ENCODE measurements at places on chromosomes 12 and 14. TPM values are rescaled to one million over a fixed set of nuclear protein-coding genes. Genes with fewer than 3 reads are reported as not detected.
A peak's percentile ranks its signal among the peaks of the same experiment; 100 is the strongest.

- DNase-seq: no peak
These were observed 449.6 kb downstream of the TMEM117 start for GRCh38 chr12:44285321-44285960.

GRCh38 chr12:18296201-18296908 lies 35.0 kb downstream of the PIK3C2G start:
- DNase-seq: no peak

- DNase-seq: no peak
These were observed 2.9 kb upstream of the MYH7 start for GRCh38 chr14:23438101-23438971.

DNA sequence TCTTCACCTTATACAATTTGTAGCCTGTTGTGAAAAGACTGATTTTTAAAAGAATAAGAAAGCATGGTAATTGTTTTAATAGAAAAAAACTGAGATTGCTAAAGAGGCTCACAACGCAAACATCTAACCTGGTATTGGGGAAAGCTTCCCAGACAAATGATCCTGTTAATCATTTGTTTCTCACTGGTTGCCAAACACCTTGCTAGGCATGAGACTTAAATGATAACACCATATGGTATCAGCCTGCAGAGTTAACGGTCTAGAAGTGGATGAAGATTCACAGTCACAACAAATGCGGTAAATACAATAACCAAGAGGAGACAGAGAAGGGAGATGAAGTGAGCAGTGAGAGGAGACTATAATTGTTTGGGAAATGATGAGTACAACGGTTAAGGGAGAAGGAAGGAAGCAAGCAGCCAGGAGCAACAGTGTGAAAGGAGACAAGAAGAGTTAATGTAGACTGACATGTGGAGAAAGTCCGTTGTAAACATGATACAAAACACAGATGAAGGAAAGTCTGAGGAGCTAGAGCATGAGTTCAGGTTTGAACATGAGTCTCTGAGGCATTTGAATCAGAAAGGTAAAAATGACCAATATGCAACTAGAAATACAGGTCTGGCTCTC lies 19.8 kb downstream of the GXYLT1 start:
- no peak for DNase-seq

GRCh38 chr14:26719514-26719913 lies 121.7 kb upstream of the NOVA1 start:
- DNase-seq: no peak

DNA sequence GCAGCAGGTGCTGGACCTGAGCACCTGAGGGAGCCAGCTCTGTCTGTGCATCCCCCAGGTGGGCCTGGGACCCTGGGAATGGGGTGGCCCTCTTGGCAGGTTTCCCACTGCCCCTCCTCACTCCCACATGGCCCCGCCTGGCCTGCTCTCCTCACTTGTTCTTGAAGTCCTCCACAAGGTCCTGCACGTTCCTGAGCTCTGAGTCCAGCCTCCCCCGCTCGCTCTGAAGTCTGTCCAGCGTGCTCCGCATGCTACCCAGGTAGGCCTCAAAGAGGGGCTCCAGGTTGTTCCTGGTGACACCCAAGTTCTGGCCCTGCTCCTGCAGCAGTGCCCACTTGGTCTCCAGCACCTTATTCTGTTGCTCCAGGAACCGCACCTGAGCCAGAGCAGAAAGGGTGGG lies 2.9 kb downstream of the KRT79 start:
- DNase-seq: no peak

DNA sequence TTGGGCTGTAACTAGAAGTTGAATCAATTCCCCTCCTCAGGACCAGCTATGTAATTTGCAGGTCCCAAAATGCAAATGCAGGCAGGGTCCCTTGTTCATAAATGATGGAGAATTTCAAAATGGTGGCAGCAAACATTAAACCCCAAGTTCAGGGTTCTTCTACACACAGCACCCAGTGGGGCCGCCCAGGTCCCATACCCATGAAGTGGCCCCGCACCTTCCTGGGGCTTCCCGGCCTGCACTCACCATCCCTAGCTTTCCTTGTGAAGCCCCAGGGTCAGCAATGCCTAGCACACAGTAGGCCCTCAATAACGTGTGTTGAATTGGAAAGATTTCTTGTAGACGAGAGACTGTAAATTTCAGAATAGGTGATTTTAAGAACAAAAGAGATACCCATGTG lies 76.0 kb downstream of the NTF3 start:
- DNase-seq: peak; percentile 53

GRCh38 chr14:28608851-28609828 lies 157.4 kb upstream of the FOXG1 start:
- DNase-seq: no peak

Gene KIF26A
- polyA plus RNA-seq: 0.60 TPM

- DNase-seq: no peak
These were observed 29.4 kb downstream of the PLEKHA5 start for GRCh38 chr12:19158923-19159322.

Gene OR4Q3
- polyA plus RNA-seq: not detected

GRCh38 chr12:123732251-123732650 lies 20.1 kb downstream of the ATP6V0A2 start:
- DNase-seq: no peak

- peak; percentile 85 for DNase-seq
These were observed 96.2 kb downstream of the FIGNL2 start for GRCh38 chr12:51752234-51752889.

GRCh38 chr14:101553931-101554330 lies 7.4 kb upstream of the DIO3 start:
- no peak for DNase-seq

Gene ACSS3
- polyA plus RNA-seq: 0.46 TPM

DNA sequence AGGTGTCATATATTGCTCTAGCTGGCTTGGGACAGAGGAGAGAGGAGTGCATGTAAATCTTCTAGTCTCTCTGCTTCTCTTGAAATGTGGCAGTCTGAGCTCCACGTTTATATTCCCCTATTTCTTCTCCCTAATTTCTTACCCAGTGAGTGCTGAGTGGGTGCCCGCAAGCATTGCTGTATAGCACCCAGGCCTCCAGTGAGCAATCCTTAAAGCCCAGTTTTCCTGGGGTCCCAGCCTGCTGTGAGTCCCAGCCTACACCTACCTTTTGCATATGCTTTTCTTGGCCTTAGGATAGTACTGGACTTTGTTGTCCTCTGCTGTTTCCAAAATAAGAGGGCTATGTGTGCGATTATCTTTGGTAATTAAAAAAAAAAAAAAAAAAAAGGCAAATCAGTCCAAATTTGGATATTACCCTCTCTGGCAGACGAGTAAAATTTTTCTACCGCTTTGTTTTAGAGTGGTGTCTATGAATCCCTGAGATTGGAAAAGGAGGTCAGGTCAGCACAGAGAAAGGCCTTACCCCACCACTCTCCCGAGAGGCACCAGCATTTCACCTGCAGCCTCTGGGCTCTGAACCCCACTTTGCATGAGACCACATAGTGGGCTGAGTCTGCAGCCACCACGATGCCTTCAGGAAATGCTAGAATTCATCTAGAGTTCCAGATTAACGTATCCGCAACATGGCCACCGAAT lies 1.1 kb downstream of the MGST1 start:
- DNase-seq: no peak

- DNase-seq: no peak
These were observed 3.0 kb downstream of the EVL start for GRCh38 chr14:100067971-100068959.

DNA sequence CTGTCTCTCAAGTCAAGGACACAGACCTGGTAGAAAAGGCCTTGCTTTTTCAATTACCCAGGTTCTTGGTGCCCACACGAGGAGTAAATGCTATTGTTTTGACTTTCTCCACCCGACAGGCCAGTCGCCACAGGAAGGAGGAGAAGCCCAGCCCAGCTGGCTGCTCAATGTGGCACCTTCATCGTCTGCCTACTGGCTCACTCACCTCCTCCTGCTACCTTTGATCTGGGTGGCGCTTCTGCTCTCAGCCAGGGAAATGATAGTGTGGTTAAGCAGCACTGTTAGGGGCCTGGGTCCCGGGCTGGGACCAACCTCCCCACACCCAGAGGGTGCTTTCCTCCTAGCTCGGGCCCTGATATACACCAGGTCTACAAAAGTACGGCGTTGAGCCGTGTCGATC lies 75.0 kb upstream of the FZD10 start:
- no peak for DNase-seq

Gene CCDC175
- not detected for polyA plus RNA-seq

- no peak for DNase-seq
These were observed 23.6 kb upstream of the FAM181A start for GRCh38 chr14:93903342-93904184.

DNA sequence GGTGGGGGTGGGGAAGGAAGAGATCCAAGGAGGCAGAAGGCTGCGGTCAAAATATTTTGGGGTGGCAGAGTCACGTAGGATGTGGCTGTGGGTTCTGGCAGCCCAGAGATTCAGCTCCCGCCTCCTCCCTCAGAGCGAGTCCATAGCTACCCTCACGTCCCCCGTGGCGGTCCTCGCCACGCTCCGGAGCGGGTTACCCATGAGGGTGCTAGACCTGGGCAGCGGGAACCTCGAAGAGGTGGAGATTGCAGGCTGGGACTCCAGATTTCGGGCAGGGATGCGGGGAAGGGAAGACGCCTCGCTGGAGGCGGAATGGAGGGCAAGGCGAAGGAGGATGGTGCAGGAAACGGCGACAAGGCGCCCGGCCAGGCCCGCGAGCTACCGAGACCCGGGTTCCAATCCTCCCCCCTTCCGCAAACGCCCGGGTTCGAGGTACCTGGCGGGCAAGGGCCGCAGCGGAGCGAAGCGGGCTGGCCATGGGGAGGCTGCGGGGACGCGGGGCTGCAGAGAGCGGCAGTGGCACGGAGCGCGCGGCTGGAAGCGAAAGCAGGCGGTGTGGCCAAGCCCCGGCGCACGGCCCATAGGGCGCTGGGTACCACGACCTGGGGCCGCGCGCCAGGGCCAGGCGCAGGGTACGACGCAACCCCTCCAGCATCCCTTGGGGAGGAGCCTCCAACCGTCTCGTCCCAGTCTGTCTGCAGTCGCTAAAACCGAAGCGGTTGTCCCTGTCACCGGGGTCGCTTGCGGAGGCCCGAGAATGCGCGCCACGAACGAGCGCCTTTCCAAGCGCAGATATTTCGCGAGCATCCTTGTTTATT lies 46.2 kb downstream of the BCAT1 start:
- DNase-seq: no peak

Gene PRH2
- polyA plus RNA-seq: not detected

DNA sequence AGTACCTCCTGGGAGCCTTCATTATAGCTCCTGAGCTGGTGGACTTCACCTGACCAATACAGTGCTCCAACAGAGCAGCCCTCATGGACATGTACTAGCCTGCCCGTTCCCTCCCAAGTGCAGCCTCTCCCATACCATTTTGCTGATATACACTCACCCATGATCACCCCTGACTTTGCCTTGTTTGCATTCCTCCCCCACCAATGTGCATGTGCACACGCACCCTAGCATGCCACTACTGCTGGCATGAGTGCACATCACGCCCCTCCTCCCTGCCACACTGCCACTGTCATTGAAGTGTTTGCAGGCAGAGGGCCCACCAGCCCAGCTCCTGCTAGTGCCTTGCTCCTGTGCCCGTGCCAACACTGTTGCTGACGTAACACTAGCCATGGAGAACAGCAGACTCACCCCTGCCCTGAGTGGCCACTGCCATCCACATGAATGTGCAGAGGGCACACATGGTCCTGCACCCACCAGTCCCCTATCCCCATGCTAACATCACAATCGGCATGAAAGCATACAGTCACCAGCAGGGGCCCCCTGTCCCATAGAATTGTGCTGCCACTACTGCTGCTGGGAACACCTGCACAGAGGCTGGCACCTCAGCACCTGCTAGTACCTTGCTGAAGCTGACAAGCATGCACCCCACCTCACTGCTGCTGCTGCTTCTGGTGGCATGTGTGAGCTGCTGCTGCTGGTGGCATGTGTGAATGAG lies 110.3 kb downstream of the SINHCAF start:
- DNase-seq: peak; percentile 48

- no peak for DNase-seq
These were observed 12.8 kb downstream of the DIP2B start for GRCh38 chr12:50517421-50518048.

Gene TC2N
- 28.2 TPM for polyA plus RNA-seq

Gene ZC2HC1C
- 4.6 TPM for polyA plus RNA-seq

GRCh38 chr12:85484387-85484786 lies 204.4 kb downstream of the ALX1 start:
- no peak for DNase-seq

DNA sequence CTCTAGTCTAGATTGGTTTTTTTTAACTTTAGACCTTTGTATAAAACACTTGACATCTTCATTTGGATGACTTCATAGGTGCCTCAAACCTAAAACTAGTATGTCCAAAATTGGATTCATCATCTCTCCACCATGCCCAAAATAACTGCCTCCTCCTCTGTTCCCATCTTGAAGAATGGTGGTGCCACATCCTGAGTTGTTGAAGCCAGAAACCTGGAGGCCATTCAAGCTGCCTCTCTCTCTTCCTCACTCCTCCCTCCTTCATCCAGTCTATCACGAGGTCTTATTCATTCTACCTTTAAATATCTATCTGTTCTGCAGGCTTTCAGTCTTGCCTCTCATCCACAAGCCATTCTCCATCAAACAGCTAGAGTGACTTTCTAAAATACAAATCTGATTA lies 26.5 kb upstream of the USP44 start:
- no peak for DNase-seq

GRCh38 chr12:68267892-68268396 lies 14.5 kb upstream of the IL22 start:
- no peak for DNase-seq

DNA sequence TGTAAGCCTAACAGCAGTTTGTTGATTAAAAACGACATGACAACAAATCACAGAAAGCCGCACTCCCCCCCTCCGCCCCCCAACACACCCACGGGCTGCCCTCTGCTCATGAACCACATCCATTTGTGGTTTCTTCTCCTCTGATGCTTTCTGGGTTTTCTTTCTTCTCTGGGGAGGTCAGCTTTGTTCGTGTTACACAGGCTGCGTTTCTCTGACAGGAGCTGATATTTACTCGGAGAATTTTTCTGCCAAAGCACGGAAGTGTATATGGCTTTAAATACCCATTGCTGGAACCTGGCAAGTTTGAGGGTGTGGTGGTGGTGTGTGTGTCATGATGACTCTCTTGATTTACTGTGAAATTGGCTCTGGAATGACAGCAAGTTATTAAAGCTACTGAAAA lies 883.7 kb upstream of the TMEM132C start:
- DNase-seq: no peak

- no peak for DNase-seq
These were observed 1.5 kb downstream of the VRTN start for GRCh38 chr14:74349757-74350156.

GRCh38 chr12:121773011-121773777 lies 20.3 kb downstream of the RHOF start:
- peak; percentile 84 for DNase-seq

Gene KRT79
- polyA plus RNA-seq: 0.16 TPM

Gene SSTR1
- 3.0 TPM for polyA plus RNA-seq

Gene NRL
- polyA plus RNA-seq: 2.9 TPM

Gene KRT2
- 0.38 TPM for polyA plus RNA-seq

GRCh38 chr14:53152184-53152886 lies 788 bp downstream of the DDHD1 start:
- peak; percentile 74 for DNase-seq

Gene DENR
- polyA plus RNA-seq: 33.3 TPM

Gene PARPBP
- 6.0 TPM for polyA plus RNA-seq

Gene OR4E1
- not detected for polyA plus RNA-seq

DNA sequence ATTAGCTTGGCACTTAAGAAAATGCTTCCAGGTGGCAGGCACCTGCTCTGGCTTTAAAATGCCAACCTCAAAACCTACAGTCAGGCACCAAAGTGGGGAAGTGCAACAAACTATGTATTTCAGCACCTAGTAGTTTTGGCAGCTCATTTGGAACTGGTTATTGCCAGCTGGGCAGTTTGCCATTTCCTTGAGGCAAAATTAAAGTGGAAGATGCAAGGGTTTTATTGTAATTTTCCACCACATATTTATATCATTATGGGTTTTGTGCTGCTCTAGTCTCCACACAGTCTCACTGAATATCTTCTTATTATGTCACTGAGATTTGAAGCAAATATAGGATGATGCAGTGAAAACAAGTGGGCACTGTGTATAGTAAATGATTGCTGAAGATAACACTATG lies 117.0 kb downstream of the PRKD1 start:
- no peak for DNase-seq

Data from sigmoid colon (tissue), 7 donors.